ENCODE measurements at places on chromosomes 5 and 9. TPM values are rescaled to one million over a fixed set of nuclear protein-coding genes. Genes with fewer than 3 reads are reported as not detected.

GRCh38 chr5:166302166-166302565 lies 1989.3 kb upstream of the WWC1 start:
- no peaks in the 10 kb centered on the region for H3K4me1 ChIP-seq
- H3K4me3 ChIP-seq: no peak overlapping the region
- no peak overlapping the region for H3K27ac ChIP-seq
- no peak for DNase-seq

GRCh38 chr9:127779136-127779981 lies 893 bp upstream of the SH2D3C start:
- no peaks in the 10 kb centered on the region for H3K27me3 ChIP-seq
- H3K27ac ChIP-seq: no peak overlapping the region
- no peak overlapping the region for H3K4me3 ChIP-seq
- no peak for DNase-seq

DNA sequence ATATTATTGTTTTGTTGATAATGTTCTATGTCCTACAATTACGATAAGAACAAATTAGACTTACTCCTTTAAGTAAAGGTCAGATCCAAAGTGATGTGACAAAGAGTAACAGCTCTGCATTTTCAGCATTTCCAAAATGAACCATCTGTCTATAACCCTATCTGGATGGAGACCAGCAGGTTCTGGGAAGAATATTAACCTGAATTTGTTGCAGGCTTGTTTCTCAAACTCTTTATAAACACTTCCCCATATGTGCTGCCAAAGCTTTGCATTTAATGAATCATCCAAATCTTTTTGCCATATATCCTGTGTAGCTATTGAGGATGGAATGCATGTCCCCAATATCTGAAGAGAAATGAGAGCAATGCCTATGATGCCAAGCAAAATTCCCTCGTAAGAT lies 198.9 kb upstream of the SLC27A6 start:
- no peak overlapping the region for H3K4me3 ChIP-seq
- H3K36me3 ChIP-seq: no peaks in the 10 kb centered on the region
- H3K27ac ChIP-seq: no peak overlapping the region
- H3K27me3 ChIP-seq: no peaks in the 10 kb centered on the region
- no peak for DNase-seq

GRCh38 chr5:71836084-71836483 lies 117.0 kb downstream of the CARTPT start:
- DNase-seq: no peak
- H3K27me3 ChIP-seq: no peaks in the 10 kb centered on the region
- no peaks in the 10 kb centered on the region for H3K4me1 ChIP-seq
- no peaks in the 10 kb centered on the region for H3K36me3 ChIP-seq
- no peak overlapping the region for H3K4me3 ChIP-seq
- H3K27ac ChIP-seq: no peak overlapping the region

GRCh38 chr5:140857987-140858240 lies 2.2 kb downstream of the PCDHA10 start:
- H3K36me3 ChIP-seq: no peaks in the 10 kb centered on the region
- H3K4me3 ChIP-seq: no peak overlapping the region
- H3K27me3 ChIP-seq: no peaks in the 10 kb centered on the region
- DNase-seq: no peak
- no peaks in the 10 kb centered on the region for H3K4me1 ChIP-seq

LCN12 gene
- total RNA-seq: 42.9 TPM

GRCh38 chr5:1545805-1546355 lies 22.1 kb upstream of the LPCAT1 start:
- no peaks in the 10 kb centered on the region for H3K27me3 ChIP-seq
- no peaks in the 10 kb centered on the region for H3K4me1 ChIP-seq
- DNase-seq: no peak
- H3K4me3 ChIP-seq: no peak overlapping the region
- no peak overlapping the region for H3K27ac ChIP-seq

NTMT1 gene
- total RNA-seq: 32.6 TPM

- H3K4me3 ChIP-seq: no peak overlapping the region
- no peaks in the 10 kb centered on the region for H3K36me3 ChIP-seq
- H3K27me3 ChIP-seq: no peaks in the 10 kb centered on the region
- H3K27ac ChIP-seq: no peak overlapping the region
These were observed 168.1 kb downstream of the SNCAIP start for GRCh38 chr5:122480146-122480545.

ISL1 gene
- not detected for total RNA-seq

GRCh38 chr9:18390393-18390792 lies 83.6 kb upstream of the ADAMTSL1 start:
- no peak for DNase-seq
- no peak overlapping the region for H3K27ac ChIP-seq
- no peaks in the 10 kb centered on the region for H3K36me3 ChIP-seq
- no peaks in the 10 kb centered on the region for H3K4me1 ChIP-seq
- no peaks in the 10 kb centered on the region for H3K27me3 ChIP-seq

DNA sequence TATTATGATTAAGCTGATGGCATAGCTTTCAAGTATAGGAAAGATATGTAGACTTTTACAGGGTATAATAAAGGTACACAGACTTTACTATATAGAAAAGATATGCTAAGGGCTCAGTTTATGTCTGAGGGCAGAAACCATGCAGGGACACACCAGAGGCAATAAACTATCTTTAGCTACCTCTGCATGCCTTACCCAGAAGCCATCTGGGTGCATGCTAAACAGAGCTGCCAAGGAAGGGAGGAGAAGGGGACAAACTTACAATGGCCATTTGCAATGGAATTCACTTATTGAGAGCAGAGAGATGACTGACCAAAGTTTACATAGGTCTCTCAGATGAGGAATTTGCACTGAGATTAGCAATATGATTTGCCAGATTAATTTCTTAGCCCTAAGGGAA lies 143.1 kb upstream of the NR4A3 start:
- no peak overlapping the region for H3K4me3 ChIP-seq
- H3K27ac ChIP-seq: no peak overlapping the region
- no peak for DNase-seq
- no peaks in the 10 kb centered on the region for H3K4me1 ChIP-seq
- H3K27me3 ChIP-seq: no peaks in the 10 kb centered on the region
- no peaks in the 10 kb centered on the region for H3K36me3 ChIP-seq

DNA sequence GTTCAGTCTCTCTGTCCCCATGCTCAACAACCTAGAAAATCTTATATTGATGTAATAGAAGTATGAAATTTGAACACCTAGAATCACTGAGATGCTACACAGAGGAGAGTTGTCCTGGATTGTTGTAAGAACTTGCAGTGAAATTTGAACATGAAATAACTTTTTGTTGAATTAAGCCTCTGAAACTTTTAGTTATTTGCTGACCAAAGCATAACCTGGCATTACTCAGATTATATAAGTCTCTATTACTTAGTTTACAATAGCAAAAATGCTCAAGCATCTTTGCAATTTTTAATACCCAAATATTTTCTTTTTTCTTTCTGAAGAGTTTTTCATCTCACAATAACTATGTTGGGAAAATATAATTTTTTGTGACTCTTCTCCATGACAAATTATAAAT lies 630.7 kb upstream of the ACO1 start:
- no peaks in the 10 kb centered on the region for H3K27me3 ChIP-seq
- no peak for DNase-seq
- H3K36me3 ChIP-seq: no peaks in the 10 kb centered on the region
- no peak overlapping the region for H3K27ac ChIP-seq

GRCh38 chr9:89413963-89414638 lies 83.8 kb downstream of the SEMA4D start:
- no peak for DNase-seq
- peaks cover 3% of the 10 kb centered on the region for H3K4me1 ChIP-seq
- H3K4me3 ChIP-seq: no peak overlapping the region
- H3K27me3 ChIP-seq: no peaks in the 10 kb centered on the region

DNA sequence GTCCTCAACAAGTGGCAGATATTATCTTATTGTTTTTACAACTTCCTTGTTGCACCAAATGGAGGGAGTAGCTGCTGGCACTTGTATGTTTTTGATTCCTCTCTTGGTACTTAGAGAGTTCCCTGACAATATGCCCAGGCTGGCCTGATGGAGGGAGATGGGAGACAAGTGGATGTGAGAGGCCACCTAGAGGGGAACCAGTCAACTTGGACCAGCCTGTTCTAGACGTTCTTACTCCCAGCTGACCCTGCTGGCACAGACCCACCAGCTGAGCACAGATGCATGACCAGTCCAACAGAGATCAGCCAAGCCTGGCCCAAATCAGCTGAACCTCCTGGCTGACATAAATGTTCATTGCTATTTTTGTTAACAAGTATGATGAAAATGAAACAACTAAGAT lies 60.9 kb upstream of the GDNF start:
- no peaks in the 10 kb centered on the region for H3K27me3 ChIP-seq
- peaks cover 12% of the 10 kb centered on the region for H3K4me1 ChIP-seq
- H3K27ac ChIP-seq: no peak overlapping the region

DNA sequence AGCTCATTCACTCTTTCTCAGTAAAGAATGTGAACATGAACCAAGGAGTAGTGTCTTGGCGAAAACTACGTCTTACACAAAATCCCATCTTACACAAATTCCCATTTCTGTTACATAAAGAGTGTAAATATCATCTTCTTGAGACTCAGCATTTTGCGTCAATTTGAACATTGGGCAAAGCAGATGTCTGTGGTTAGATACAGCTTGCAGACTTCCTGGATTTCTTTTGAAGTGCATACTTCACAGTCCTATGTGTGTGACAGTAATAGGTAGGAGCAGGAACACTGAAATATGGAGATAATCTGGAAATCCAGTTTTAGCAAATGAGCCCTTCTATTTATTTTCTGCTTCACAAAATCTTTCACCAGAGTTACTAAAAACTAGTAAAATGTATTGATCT lies 58.8 kb downstream of the C6 start:
- H3K27me3 ChIP-seq: no peaks in the 10 kb centered on the region
- no peak overlapping the region for H3K4me3 ChIP-seq
- DNase-seq: no peak
- H3K4me1 ChIP-seq: no peaks in the 10 kb centered on the region
- no peak overlapping the region for H3K27ac ChIP-seq

FGFR4 gene
- 72.6 TPM for total RNA-seq

DNA sequence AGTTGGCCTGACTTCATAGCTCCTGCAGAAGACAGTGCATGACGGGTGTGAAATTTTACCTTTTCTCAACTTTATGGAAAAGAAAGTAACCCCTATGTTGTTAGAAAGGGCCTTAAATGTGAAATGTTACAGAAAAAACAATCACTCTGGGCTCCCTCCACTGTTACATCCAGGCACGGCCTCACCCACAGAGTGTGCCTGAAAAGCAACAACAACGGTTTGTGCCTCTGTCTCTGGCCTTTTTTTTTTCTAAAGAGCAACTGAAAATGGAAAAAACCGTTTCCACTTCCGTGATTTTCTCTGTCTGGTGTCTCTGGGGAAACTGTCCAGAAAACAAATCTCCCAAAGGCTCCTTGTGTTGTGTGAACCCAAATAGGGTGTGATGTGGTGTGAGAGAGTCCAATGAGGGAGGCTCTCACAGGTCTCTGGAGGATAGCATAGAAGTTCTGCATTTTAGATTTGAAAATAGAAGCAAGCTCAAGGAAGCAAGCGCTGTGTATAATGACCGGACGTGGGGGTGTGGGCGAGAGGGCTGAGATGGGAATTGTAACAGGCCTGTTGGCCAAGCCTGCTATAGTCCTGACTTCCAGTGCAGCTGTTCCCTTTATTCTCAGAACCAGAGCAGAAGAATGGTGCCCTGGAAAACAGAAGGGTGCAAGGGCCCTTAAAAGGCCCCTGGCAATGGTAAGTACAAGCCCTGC lies 221.8 kb upstream of the TUT7 start:
- no peak for DNase-seq
- H3K4me1 ChIP-seq: no peaks in the 10 kb centered on the region
- no peaks in the 10 kb centered on the region for H3K27me3 ChIP-seq

Measured in kidney (tissue), 22 donors.